CD4-positive, alpha-beta memory T cell (primary cell): ENCODE measurements at places on chromosomes 3 and 15.

GRCh38 chr3:168705412-168705811 lies 609.7 kb upstream of the GOLIM4 start:
- no peak for DNase-seq

- DNase-seq = no peak
These were observed 457.5 kb downstream of the EDEM1 start for GRCh38 chr3:5644773-5645670.

- DNase-seq = no peak
These were observed 138.8 kb downstream of the MYLK start for GRCh38 chr3:123745184-123745855.

- no peak for DNase-seq
These were observed 72.6 kb downstream of the FRMD4B start for GRCh38 chr3:69313251-69313650.

DNA sequence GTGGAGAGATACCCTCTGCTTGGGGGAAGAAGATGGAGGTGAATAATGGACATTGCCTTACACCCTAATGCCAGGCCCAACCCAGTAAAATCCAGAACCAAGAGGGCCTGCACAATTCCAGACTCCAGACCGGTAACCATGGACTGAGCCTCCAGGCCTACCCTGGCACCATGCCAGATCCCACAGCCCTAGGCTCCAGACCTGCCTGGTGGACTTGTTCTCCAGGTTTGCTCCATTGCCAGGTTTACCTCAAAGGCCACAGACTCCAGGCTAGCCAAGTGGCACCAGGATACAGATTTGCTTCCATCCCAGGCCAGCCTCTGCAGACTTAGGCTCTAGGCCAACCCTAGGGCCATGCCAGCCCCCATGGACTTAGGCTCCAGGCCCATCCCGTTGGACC lies 14.0 kb downstream of the PLCH1 start:
- DNase-seq = no peak

DNA sequence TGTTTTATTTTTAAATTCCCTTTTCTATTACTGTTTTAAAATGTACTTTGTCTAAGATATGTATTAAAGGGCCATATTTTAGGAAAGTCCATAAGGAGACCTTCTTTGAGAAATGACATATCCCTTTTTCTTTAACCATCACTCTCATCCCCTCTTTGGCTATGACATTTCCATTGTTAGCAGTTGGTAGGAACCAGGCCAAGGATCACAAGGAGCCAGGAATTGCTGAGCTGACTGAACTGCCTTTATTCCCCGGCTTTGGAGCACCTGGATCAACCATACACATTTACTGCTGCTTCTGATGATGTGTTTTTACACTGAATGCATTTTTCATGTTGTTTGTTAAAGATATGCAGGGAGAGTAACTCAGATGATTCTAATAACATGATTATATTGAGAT lies 79.7 kb downstream of the HHLA2 start:
- DNase-seq = no peak

DNA sequence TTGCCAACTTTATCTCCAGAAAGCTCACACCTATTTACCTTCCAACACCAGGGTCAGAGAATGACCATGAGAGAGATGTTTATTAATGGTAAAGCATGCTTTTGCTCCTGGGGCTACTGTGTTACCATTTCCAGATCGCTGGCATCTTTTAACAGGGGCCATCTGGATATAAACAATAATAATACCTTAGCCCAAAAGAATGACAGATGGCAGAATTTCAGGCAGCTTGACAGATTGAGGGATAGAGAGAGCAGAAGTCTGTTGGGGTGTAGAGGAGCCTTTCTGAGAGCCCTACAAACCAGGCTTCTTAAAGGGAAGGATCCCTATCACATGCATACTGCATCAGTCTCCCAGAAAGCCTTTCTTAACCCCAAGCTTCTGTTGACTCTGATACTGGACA lies 17.7 kb downstream of the RBP1 start:
- no peak for DNase-seq

DNA sequence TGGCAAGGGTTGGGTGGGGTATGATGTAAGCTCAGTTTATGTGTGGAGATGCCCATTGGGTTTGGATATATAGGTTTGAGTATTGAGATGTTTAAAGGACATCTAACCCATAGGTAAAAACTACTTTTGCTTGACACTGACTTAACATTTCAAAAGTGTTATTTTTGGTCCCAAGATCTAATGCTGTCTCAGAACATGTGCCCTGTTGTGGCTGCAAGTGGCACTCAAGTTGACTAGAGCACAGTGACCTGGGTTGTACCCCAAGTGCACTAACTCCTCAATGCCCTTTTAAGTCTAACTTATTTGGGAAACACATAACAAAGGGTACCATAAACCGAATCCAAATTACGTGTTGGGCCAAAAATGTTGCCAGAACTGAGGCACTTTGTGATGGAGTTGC lies 56.5 kb upstream of the CCR4 start:
- DNase-seq = no peak

- DNase-seq = no peak
These were observed at the start of gene ROBO2 for GRCh38 chr3:77039606-77040171. TSS of gene ROBO2 (plus strand) at chr3:77040099. CDS start at chr3:77040786, 687 bp downstream.

GRCh38 chr3:29203851-29204250 lies 77.0 kb upstream of the RBMS3 start:
- no peak for DNase-seq

- no peak for DNase-seq
These were observed 45.0 kb upstream of the BOC start for GRCh38 chr3:113166357-113166718.

DNA sequence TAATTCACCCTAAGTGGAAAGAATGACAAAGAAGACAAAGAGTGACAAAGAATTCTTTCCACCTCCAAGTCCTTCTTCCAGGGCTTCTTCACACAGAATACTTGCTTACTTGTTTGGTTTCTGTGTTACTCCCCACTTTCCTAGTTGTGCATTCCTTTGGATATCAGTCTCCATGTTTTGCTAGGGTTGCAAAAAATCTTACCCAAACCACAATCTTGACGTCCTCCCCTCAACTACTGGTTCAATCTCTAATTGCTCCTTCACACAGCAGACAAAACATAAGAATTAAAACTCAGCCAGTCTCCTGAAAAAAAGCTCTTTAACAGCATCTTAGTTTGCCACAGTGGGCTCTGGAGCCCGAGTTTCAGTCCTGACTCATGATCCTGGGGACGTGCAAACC lies 297.6 kb upstream of the CHRNA7 start:
- no peak for DNase-seq

- no peak for DNase-seq
These were observed 215.2 kb downstream of the C3orf38 start for GRCh38 chr3:88364926-88365325.

- no peak for DNase-seq
These were observed 65.9 kb upstream of the MYO5C start for GRCh38 chr15:52361494-52361893.

DNA sequence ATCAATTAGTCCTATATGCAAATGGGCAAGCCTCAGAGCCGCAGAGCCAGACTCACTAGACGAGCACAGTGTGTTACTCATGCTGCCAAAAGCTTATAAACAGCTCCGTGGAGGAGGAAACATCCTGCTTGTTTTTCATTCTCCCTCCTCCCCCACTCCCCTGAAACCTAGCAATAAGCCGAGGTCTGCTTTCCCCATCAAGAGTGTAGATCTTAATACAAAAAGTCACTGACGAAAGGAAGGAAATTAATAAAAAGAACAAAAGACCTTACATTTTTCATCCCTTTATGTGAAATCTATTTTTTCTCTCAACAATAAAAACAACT lies 88.5 kb downstream of the XXYLT1 start:
- DNase-seq = no peak

GRCh38 chr15:75785771-75786574 lies 57.3 kb upstream of the UBE2Q2 start:
- DNase-seq = no peak

DNA sequence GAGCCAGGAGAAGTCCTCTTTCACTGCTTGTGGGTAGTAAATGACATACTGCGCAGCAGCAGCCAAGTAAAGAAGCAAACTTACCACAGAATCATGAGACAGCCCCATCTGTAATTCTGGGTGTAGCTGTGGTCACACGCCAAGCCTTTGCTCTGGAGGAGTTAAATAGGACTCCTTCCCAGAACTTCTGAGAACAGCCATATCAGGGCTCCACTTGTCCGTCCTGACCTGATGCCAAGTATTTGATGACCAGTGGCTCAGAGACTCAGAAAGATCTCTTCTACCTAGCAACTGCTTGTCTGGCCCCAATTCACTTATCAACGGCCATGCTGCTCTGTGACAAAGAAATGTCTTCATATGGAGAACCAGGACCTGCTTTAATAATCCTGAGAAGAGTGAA lies 20.6 kb upstream of the GOLIM4 start:
- no peak for DNase-seq

DNA sequence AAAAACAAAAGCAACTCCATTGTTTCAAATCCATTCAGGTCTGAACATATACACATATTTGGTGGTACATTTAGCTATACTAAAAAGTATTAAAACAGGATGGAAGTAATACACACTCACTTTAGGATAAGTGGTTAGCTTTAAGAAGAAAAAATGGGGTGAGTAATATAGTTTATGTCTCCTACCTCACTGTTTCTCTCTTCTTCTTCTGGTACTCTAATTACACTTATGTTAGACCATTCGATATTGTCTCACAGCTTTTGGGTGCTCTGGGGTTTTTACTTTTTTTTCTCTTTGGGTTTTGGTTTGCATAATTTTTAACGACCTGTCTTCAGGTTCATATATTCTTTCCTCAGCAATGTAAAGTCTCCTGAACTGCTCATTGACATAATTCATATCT lies 75.4 kb upstream of the AKAP13 start:
- no peak for DNase-seq

- DNase-seq = no peak
These were observed 170.7 kb downstream of the TIGIT start for GRCh38 chr3:114464548-114464947.

GRCh38 chr3:168093229-168093628 lies 2.5 kb downstream of the GOLIM4 start:
- no peak for DNase-seq

DNA sequence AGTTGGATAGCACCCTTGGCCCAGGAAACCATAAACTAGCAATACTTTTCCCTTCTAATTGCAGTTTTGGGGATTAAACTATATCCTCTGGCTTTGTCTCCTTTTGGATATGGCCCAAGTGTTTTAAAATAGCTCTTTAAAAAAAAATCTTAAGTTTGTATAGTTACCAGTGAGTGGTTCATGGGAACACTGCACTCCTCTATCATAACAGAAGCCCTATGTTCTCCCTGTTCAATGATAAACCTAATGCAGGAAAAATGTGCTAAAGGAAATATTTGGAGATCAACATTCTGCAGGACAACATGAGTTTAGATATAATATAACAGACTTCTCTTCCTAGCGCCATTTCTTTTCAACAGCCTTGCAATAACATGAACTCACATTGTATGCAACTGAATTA lies 13.1 kb downstream of the MRPL47 start:
- no peak for DNase-seq

DNA sequence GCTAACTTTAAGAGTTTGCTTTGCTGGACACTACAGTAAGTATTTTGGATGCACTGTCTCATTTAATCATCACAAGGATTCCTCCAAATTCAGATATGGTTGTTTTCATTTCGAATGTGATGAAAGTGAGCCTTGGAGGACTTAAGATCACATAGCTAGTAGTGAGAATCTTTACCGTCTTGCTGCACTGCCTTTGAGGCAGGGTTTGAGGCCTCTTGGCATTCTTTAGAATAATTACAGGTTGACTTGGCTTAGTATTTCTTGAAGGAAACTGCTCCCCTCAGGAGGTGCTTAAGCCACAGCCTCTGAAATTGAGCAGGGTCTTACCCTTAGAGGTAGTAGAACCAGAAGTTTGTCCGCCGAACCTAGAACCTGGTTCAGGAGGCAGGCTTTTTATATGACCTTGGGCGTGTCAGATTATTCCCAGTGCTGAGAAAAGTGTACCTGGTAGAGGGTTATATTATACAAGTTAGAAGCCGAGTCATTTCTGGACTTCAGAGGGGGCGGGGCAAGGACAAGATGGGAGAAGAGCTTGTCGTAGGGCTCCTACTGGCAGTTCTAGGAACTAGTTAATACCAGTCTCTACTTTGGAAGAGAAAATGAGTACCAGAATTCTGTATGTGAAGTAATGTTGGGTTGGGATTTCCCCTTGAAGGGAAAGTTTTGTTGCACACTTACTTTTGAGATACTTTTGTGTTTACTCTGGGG lies 1.1 kb downstream of the TFG start:
- peak; percentile 39 for DNase-seq

- DNase-seq = no peak
These were observed 131.1 kb downstream of the NR1I2 start for GRCh38 chr3:119913021-119913420.

GRCh38 chr3:64650096-64650622 lies 37.6 kb downstream of the ADAMTS9 start:
- DNase-seq = no peak

- DNase-seq = peak; percentile 54
These were observed 144.4 kb downstream of the DNAJB8 start for GRCh38 chr3:128322030-128323022.

GRCh38 chr3:113111011-113111707 lies 100.2 kb upstream of the BOC start:
- DNase-seq = peak; percentile 7

- no peak for DNase-seq
These were observed at the start of gene CDCP1 for GRCh38 chr3:45145681-45146614. TSS of gene CDCP1 (minus strand) at chr3:45146378. CDS start at chr3:45146287, 91 bp downstream.

GRCh38 chr3:109900783-109901182 lies 563.4 kb upstream of the DPPA4 start:
- no peak for DNase-seq

DNA sequence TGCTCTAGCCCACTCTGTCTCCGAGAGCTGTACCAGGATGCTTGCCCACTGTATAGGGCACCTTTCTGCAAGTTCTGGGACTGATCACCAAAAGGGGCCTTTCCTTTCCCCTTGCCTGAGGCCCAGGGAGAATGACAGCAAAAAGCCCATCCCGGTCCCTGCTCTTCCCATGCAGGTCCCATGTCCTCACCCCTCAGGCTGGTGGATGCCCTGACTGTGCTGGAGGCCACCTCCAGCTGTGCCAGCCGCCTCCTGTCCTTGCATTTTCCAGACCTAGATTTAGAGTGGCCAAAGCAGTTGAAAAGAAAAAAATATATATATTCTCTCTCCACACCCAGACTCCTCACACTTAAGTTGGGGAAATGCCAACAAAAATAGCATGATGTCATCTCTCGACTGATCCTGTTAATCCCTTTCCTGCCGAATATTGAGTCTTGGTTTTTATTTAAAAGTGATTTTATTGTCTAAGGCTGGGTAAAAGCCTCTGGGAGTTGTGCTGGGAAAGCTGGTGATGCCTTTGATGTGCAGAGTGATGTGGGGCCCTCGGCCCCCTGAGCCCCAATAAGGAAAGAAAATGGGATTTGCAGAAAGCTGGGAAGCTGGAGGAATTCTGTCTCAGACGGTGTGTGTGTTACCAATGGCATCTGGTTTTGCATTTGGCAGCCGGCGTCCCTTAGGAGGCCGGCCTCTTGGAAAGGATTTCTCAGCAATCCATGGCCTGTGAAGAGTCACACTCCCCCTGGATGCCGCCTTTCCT lies 29.3 kb upstream of the TPM1 start:
- DNase-seq = no peak

- DNase-seq = no peak
These were observed 164.1 kb upstream of the SLCO3A1 start for GRCh38 chr15:91689377-91689776.

- DNase-seq = no peak
These were observed 170.8 kb upstream of the LINGO1 start for GRCh38 chr15:77803487-77803886.
